Activated naive CD4-positive, alpha-beta T cell treated with anti-CD3 and anti-CD28 coated beads, Interleukin-2, amount 10 ng/mL, durations not matched to agents 5 hours and 36 hours (primary cell): ENCODE measurements at places on chromosomes 7 and 10. TPM values are rescaled to one million over a fixed set of nuclear protein-coding genes. Genes with fewer than 3 reads are reported as not detected.

VAX1 gene
- total RNA-seq: not detected

BEND7 gene
- not detected for total RNA-seq

FRMD4A gene
- 0.17 TPM for total RNA-seq

INHBA gene
- 0.25 TPM for total RNA-seq

SLC39A12 gene
- not detected for total RNA-seq

LIPM gene
- total RNA-seq: not detected

C7orf57 gene
- total RNA-seq: 0.28 TPM

CYP26C1 gene
- 0.05 TPM for total RNA-seq

TMEM196 gene
- not detected for total RNA-seq

MACC1 gene
- not detected for total RNA-seq

HTR7 gene
- not detected for total RNA-seq

WNT2 gene
- not detected for total RNA-seq

GPC2 gene
- 15.6 TPM for total RNA-seq

KCNIP2 gene
- total RNA-seq: 4.5 TPM

MMRN2 gene
- total RNA-seq: not detected

TCAF1 gene
- 15.3 TPM for total RNA-seq
